Stimulated activated CD4-positive, alpha-beta T cell treated with anti-CD3 and anti-CD28 coated beads, Interleukin-4, amount 100 ng/mL, for 48 hours (primary cell): ENCODE measurements at places on chromosomes 3 and 15.
A peak's percentile ranks its signal among the peaks of the same experiment; 100 is the strongest.

GRCh38 chr3:43180027-43180426, 74.1 kb upstream of the POMGNT2 start:
- DNase-seq = no peak

GRCh38 chr15:67241132-67241855, 13.2 kb downstream of the AAGAB start:
- peak; percentile 20 for DNase-seq

GRCh38 chr3:56826831-56827722, 25.3 kb upstream of the ARHGEF3 start:
- DNase-seq = no peak

DNA sequence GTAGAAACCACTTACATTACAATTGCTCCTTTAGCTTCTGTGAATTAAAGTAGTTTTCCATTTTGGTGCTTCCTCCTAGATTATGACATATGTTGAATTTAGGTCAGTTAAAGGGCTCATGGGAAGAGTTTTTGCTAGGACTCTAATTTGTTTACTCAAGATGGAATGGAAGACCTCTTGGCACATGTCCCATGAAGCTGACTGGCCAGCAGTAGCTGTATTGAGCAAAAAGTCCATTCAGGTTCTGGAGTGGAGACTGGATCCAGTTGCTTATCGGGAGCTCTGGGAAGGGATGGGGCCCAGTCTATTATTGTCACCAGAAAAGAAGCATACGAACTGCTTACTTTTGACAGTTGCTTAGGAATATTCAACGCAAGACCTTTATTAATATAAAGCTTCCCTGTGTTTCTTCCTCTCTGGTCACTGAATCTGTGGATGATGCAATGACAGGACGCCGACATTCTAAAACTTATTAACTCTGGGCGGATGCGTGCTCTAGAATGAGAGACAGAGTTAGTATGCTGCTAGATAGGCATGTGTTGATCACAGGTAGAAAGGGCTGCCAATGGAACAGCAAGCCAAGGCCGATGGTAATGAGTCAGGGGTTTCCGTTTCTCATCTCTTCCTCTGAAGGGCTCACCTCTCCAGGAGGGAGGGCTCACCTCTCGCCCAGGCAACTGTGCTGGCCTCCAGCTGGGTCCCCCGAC, 155.8 kb downstream of the NR1D2 start:
- no peak for DNase-seq

DNA sequence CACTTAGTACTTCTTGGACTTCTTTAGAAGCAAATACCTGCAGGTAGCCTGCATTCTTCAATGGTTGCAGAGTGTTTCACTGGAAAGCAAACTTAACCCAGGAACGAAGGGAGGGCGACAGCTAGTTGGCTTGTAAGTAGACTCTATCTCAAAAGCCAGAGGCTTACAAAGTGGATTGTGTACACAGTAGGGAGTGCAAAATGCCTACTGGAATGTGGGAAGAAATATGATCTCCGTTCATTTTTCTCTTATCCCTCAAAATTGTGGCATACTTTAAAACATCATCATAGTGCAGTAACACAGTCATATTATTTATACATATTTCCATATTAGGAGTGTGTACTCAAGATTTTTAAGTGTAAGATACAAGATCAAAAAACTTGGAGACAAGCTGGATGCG, 155.7 kb downstream of the LIPC start:
- no peak for DNase-seq

GRCh38 chr3:49133226-49133951, 539 bp upstream of the LAMB2 start:
- DNase-seq = no peak

GRCh38 chr3:45985532-45986302, 9.9 kb downstream of the FYCO1 start:
- DNase-seq = no peak

DNA sequence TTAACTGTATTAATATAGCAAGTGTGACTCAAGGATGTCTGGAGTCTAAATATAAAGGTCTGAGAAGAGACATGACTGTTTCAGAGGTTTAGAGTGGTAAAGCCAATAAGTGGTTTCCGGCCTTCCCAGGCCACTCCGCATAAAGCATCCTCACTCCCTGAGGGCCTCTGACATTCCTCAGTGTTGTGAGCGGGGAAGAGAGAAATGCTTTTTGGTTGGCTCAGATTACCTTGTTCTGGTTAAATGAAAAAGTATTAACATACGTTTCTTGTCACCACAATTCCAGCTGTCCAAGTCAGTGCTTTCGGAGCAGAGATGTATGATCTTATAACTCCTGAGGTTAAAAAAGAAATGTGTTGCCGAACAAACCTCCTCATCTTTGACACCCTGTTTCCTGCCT, 103.8 kb downstream of the RBMS3 start:
- no peak for DNase-seq

DNA sequence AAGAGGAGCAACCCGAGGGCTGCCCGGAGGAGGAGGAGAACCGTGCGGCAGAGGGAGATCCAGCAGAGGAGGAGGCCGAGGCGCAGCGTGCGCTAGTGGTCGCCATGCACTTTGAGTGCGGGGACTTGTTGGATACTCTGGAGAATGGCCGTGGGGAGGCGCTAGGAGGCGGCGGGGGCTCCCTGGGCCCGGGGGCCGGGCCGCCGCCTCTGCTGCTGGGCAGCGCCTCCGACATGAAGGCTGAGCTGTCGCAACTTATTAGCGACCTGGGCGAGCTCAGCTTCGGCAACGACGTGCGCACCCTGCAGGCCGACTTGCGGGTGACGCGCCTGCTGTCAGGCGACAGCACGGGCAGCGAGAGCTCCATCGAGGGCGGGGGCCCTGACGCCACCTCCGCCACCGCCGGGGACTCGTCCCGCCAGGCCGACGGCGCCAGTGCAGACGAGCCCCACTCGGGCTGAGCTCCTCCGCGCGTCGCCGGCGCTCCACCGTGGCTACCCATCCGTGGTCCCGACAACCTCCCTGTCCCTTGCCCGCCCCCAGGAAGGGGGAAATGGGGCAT, 2.0 kb downstream of the FAM43A start:
- peak; percentile 73 for DNase-seq
